ENCODE measurements at places on chromosomes 7 and 10. TPM values are rescaled to one million over a fixed set of nuclear protein-coding genes. Genes with fewer than 3 reads are reported as not detected.

SVOPL gene
- 0.34 TPM for total RNA-seq

CUZD1 gene
- total RNA-seq: 0.17 TPM

PLAU gene
- 81.2 TPM for total RNA-seq

LRRC18 gene
- not detected for total RNA-seq

FZD8 gene
- total RNA-seq: 30.9 TPM

XRCC2 gene
- 1.6 TPM for total RNA-seq

DNA sequence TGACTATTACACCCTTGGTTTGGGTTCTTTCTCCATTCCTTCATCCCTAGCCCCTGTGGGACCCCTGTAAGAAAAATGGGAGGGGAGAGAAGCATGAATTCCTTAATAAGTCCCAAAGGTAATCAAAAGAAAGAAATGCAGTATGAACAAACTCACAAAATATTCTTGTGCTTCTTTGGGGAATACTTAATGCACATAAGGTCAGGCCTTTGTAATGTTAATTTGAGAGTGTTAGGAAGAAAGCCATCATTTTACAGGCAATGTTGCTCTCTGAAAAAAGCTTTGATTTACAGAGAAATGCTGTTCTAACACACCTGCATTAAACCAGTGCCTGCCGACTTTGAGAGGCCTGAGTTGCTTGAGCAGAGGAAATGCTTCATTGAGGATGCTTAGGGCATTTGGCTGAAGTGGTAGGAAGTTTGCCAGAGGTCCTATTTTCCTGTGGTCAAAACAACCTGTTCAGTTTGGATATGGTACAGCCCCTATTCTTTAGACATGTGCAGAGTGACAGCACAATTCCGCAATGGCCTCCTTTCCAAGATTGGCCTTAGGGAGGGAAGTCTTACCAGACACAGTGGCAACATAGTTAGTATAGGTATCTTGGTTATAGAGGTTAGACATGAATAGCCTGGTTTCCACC is 643.4 kb downstream of the AUTS2 start:
- DNase-seq: no peak

DNA sequence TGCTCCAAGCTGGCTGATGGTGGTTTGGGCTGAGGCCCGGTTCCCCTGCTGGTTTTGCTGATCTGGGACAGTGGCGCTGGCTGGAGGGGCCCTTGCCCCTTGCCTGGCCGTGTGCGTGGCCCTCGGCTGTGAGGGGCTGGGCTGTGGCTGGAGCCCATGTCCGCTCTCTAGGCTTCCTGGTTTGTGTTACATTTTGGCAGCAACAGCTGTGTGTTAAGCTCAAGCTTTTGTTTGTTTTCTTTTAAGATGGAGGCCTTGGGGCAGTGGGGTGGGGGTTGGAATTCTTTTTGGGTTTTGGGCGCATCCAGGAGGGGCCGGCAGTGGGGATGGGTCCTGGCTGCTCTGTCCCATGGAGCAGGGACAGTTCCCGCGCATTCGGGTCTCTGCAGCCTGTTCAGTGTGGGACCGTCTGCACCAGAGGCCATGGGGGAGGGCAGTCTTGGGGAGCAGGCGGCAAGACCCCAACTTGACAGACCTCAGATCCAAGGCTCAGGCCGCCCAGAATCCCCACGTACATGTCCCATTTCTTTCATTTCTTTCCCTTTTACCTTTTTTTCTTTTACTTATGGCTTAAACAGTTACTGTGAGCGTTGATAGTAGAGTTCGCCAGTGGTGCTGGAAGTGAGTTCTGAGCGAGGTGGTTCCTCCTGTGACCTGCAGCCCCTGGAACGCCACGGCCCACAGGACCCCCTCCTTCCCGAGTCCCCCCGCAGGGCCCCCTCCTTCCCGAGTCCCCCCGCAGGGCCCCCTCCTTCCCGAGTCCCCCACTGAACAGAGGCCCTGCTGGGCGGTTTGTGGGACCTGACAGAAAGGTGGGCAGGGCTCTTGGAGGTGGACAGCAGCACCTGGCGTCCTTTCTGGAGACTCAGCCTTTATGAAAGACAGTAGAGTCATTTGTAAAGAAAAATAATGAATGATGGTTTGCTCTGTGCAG is 75.3 kb downstream of the INPP5A start:
- no peak for DNase-seq

DNA sequence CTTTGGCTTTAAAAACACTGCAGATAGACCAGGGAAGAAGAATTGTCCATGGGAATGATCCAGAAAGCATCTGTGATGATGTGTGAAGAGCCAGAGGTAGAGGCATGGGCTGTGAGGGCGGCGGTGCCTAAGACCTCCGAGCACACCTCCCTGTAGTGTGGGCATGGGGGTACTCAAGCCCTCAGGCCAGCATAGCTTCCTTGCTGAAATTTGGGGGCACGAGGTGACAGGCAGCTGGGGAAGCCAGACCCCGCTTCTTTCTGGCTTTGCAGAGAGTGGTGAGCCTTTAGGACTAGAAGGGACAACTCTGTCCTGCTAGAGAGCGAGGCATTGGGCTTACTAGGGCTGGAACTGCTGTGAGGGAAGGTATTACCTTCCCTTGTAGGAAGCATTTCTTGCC is 187.7 kb upstream of the SH2B2 start:
- DNase-seq: no peak

DNA sequence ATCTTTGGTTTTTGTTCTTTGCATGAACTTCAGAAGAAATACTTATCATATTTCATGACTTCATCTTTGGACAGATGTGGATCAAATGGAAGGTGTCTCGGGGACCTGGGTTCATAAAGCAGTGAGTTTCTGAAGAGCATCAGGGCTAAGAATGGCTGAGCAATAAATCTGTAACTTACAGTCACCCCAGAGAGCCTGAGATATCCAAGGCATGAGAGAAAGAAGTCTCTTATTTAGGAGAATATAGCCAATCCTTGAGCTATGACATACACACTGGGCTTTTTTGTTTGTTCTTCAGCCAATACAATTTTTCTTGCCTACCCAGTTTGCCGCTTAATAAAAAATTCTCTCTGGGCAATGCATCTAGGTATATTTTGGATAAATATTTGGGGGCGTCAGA is 252.6 kb upstream of the INHBA start:
- DNase-seq: no peak

DNA sequence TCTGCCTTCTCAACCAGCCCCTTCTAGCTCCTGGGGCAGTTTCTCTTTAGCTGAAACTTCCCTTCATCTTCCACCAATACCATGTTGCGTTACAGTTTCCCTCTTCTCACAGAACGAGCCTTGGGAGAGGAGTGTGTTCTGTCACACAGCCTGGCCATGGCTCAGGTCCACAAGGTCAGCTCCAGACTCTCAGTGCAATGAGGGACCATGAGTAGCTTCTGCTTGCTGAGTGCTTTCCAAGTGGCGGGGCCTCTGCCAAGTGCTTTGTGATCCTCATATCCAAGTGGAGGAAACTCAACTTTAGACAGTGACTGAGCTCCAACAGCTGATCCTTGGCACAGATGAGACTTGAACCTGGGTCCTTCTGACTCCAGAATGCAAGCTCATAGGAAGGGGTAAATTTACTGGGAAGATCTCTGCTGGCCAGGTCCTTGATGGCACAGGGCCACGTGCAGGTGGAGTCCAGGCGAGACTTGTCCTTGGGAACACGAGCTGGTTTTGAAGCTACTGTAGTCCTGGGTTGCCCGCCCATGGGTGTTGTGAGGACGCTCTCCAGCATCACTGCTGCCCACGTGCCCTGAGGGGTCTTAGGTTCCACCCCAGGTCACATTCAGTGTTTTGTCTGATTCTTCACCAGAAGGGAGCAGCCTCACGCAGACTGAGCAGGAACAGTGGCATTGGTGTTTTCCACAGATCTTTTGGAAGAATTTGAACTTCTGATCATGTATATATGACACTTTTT is 238.0 kb downstream of the EBF3 start:
- no peak for DNase-seq

- DNase-seq: peak; percentile 72
Measured at GRCh38 chr7:80634505-80634904, 3.9 kb upstream of the CD36 start.

GRCh38 chr7:151838861-151839381 is 38.0 kb downstream of the PRKAG2 start:
- DNase-seq: no peak

- no peak for DNase-seq
Measured at GRCh38 chr10:2197663-2198062, 460.3 kb upstream of the ADARB2 start.

GRCh38 chr10:71332466-71332865 is 13.4 kb downstream of the SLC29A3 start:
- no peak for DNase-seq

GRCh38 chr7:127347567-127348246 is 44.8 kb downstream of the ZNF800 start:
- DNase-seq: peak; percentile 47

GRCh38 chr7:33932221-33932620 is 26.9 kb downstream of the BMPER start:
- no peak for DNase-seq

Data from astrocyte (in vitro differentiated cells and primary cell).